Mesenteric fat pad (tissue), 1 donor: ENCODE measurements at places on chromosomes 11 and 22. TPM values are rescaled to one million over a fixed set of nuclear protein-coding genes. Genes with fewer than 3 reads are reported as not detected.

Gene RAB39A
- 4.0 TPM for total RNA-seq

DNA sequence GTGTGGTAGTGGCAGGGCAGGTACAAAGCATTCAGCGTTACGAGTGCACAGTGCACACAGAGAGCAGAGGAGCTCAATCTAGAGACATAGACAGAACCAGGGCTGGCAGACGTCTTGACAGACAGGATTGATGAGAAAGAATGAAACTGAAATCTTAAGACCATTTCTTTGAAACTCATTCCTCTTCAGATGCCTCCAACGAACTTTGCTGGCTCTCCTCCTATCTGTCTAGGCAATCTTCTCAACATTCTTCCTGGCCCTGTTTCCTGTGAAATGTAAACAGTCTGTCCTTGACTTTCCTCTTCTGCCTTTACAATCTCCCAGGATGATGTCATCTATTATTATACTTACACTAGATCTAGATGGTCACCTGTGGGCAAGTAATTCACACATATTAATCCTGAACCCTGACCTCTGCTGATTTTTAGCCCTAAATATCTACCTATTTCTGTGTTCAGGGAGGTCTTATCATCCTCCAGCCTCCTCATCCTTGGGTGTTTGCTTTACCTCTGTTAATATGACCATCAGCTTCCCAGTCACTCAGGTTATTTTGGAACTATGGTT is 119.5 kb downstream of the ENTHD1 start:
- DNase-seq = no peak

Gene APOL4
- total RNA-seq = 51.4 TPM

GRCh38 chr11:68066742-68067141 is 27.9 kb downstream of the TCIRG1 start:
- no peak for DNase-seq

DNA sequence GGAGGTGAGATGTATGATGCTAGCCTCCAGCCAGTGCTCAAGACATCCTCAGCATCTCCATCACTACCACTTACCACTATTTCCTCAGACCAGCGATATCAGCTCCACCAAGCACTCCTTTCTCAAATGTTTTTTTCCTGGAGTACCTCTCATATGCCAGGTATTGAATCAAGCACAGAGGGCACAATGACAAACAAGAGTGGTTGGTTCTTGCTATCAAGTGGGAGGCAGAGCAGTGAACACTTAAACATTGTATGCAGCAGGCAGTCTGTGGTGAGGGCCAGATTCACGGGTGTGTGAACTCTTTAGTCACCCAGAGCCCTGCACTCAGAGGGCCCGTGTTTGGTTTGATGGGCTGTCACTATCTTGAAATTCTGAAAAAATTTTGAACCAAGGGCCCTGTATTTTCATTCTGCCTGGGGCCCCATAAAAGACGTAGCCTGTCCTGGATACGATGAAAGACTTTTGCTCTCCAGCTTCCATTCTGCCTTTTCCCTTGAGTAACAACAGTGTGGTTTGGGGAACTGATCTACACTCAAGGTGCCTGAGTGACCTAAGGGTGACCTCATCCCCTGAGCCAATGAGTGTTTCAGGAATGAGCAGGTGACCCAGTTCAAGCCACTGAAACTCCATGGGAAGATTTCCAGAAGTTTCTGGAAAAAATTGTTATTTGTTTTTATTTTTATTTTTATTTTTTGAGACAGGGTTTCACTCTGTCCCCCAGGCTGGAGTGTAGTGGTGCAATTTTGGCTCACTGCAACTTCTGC is 348.4 kb upstream of the NARS2 start:
- DNase-seq = no peak

DNA sequence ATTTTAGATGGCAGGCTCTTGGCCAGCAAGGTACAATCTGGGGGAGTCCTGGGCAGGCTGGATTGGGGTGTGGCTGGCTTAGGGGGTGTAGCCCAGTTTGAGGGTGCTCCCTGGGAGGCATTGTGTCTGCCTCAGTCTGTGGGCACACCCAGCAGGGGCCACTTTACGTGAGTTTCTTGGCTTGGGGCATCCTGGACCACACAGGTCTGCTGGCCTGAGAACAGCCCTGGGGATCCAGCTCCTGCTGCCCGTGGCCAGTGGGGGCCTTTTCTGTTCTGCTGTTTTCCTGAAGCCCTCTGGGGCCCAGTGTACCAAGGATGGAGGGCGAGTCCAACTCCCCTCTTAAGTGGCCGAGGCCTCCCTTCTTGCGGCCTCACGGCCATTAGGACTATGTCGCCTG is 71.9 kb downstream of the MPPED1 start:
- DNase-seq = no peak

GRCh38 chr11:119745776-119746535 is 17.0 kb upstream of the NECTIN1 start:
- DNase-seq = peak; percentile 69

Gene INS
- 0.74 TPM for total RNA-seq

DNA sequence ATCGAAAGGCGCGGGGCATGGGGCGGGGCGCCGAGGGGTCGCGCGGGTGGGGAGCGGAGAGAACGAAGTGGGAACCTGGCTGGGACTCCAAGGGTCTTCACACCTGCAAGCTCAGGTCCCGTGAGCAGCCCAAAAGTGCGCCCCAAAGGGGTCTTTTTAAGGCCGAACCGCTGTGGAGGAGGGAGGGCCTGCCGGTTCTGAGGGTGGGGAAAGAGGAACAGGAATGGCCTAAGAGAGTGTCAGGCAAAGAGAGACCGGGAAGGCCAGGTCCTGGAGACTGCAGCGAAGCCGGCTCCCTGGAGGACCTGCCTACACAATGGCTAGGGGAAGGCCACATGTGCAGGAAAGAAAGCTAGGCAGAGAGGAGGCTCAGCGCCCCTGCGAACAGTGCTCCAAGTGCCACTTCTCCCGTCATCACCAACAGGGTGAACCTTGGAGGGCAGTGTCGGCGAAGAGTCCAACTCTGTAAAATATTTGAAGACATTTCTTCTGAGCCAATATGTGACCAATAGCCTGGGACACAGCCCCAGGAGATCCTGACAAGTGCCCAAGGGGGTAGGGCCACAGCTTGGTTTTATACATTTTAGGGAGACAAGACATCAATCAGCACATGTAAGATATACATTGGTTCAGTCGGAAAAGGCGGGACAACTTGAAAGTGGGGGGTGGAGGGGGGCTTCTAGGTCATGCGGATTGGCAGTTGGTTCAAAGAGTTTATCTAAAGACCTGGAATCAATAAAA is 710 bp upstream of the DGCR2 start:
- DNase-seq = no peak

- DNase-seq = no peak
These were observed 117.7 kb downstream of the CACNA1I start for GRCh38 chr22:39688186-39688785.

Gene BCO2
- 2.5 TPM for total RNA-seq

DNA sequence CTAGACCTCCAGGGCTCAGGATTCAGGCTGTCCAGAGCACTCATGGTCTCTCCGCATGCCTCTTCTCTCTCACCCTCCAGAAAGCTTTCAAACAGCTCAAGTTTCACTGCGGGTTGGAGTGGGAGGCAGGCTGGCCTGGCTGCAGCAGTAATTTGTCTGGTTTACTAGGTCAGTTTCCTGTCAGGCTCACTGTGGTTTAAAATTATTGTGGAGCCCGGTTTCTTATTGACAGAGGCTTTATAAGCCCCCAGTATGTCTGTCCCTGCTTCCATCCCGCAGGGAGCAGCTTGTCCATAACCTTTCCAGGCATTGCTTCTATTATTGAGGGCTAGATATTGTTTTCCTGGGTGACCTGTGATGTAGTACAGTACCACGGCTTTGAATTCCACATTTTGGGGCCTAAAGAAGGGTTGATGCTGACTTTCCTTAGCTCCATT is 235.3 kb upstream of the SORL1-AS1 start:
- DNase-seq = no peak

DNA sequence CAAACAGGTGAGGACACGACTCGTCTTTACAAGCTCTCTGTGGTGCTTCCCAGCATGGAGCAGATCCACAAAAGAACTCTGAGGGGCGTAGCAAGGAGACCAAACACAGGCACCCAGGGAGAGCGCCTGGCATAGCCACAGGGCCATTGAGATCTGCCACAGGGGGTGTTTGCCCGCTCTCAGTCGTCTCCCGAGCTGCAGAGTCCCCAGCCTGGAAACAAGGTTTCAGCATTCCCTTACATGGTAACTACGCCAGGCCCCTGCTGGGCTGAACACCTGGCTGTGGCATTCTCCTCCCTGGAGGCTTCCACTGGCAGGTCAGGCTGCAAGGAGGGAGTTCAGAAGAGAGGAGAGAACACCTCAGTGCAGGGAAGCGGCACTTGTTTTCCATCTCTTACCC is 962.1 kb downstream of the NTM start:
- DNase-seq = peak; percentile 55

DNA sequence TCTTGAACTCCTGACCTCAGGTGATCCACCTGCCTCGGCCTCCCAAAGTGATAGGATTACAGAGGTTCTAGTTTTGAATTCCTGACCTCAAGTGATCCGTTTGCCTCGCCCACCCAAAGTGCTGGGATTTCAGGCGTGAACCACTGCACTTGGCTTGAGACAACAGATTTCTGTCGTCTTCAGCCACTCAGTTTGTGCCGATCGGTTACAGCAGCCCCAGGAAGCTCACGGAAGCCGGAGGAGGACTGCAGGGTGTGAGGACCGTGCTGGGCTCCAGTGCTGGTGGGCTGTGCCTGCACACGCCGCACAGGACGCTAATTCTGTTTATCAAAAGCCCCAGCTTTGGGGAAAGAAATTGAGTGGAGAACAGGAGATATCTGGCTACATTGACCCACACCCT is 82.0 kb downstream of the CELSR1 start:
- no peak for DNase-seq

GRCh38 chr11:19259487-19260345 is 19.0 kb upstream of the E2F8 start:
- no peak for DNase-seq
